ENCODE measurements at places on chromosomes 11 and 22.

DNA sequence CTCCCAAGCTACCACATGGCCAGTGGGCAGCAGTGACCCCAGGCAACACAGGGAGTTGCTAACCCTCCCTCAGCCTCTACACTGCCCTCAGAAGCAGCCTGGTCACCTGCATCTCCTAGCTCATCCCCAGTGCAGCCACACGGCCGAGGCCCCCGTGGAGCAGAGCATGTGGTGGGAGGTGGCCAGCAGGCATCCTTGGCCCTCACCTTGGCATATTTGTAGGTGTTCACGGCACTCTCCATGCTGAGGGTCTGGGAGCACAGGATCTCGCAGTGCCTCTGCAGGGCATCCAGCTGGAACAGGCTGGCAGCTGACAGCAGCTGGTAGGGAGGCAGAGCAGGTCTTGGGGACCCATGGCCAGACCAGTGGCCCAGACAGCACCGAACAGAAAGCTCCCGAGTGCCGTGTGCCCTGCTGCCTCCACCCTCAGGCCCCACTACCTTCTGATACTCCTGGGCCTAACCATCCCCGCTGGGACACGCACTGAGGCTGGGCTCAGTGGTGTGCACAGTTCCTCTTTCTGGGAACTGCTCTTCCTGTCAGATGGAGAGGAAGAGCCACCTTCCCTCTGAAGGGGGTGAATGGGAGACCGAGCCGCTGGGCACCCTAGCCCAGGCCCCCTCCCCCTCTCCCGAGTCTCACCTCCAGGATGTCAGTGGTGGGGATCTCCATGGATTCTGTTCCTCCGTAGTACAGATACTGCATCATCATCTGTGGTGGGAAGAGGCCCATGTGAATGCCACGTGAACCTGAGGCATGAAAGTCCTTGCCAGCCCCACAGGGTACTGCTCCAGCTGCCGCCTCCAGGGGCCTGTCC is 48.8 kb downstream of the NAT10 start:
- no peak for DNase-seq

- no peak for DNase-seq
Observed at GRCh38 chr11:115338476-115338875, 165.7 kb downstream of the CADM1 start.

GRCh38 chr11:3616721-3617460 is 24.9 kb downstream of the ART5 start:
- peak; percentile 37 for DNase-seq

GRCh38 chr11:3626250-3626960 is 15.4 kb downstream of the ART5 start:
- peak; percentile 78 for DNase-seq

DNA sequence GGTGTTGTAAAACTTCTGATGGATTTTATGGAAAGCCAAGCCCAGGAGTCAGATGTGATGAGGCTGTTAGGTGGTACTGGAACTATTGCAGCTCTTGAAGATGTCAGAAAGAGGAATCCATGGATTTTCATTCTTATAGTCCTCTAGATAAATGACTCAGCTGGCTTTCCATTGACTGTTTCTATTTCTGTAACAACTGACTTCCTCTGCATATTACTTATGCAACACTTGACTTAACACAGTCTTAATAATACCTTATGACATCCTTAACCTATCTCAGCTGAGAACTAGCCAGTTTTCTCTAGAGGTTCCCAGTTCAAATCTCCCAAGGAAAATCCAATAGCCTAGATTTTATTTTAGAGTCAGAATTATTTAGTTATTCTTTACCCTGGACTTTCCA is 263.8 kb downstream of the LUZP2 start:
- no peak for DNase-seq

DNA sequence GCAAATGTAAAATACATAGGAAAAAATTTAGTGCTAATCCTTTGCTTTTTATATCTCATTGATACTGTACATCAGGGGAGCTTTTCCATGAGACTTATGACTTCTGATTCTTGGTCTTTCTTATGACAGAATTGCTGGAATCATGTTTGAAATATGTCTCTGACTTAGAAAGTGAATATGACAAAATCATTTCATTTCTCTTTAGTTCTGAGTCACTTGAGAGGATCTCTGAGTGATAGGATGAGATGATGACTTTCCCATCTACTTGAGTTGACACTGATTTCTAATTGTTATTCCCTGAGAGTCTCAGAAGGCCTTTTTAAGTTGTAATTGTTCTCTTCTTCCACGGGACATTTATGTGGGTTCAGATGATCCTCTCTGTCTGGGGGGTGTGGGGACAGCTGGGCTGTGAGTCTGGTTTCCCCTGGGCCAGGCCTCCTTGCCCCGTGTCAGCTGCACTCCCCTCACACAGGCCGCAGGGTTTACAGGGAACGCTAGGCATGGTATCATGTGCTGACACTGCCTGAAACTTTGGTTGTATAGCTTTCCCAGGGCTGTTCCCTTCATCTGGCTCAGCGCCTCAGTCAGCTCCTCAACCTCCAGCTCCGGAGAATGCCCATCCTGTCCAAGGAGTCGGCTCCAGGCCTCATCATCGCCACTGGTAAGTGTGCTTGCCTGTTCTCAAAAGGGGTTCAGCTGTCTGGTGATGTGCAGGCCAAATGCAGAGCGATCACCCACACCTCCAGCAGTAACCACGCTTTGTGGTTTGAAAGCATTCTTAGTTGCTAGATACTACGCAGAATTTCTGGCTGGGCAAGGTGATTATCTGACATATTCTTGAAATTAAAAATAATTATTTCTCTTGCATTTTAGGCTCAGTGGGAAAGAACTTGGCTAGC is 69.5 kb upstream of the SORL1-AS1 start:
- no peak for DNase-seq

DNA sequence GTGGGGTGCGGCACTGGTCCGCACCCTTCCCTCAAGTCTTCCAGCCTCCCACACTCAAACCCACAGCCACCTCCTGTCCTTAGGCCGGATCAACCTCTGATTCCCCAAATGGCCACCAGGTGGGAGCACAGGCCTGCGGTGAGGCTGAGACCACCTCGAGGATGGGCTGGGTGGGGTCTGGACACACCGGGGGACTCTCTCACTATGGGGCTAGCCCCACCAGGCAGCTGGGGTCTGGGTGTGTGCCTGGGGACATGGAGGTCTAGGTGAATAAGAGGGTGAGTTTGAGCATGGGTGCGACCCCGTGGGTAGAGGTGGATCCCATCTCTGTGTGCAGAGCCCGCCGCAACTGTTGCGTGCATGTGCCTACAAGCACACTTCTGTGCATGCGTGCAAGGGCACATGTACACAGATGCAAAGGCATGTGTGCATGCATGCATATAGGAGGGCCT is 32.6 kb downstream of the MYO18B start:
- no peak for DNase-seq

- DNase-seq = no peak
Observed at GRCh38 chr11:6067502-6067901, 36.9 kb upstream of the OR56A1 start.

DNA sequence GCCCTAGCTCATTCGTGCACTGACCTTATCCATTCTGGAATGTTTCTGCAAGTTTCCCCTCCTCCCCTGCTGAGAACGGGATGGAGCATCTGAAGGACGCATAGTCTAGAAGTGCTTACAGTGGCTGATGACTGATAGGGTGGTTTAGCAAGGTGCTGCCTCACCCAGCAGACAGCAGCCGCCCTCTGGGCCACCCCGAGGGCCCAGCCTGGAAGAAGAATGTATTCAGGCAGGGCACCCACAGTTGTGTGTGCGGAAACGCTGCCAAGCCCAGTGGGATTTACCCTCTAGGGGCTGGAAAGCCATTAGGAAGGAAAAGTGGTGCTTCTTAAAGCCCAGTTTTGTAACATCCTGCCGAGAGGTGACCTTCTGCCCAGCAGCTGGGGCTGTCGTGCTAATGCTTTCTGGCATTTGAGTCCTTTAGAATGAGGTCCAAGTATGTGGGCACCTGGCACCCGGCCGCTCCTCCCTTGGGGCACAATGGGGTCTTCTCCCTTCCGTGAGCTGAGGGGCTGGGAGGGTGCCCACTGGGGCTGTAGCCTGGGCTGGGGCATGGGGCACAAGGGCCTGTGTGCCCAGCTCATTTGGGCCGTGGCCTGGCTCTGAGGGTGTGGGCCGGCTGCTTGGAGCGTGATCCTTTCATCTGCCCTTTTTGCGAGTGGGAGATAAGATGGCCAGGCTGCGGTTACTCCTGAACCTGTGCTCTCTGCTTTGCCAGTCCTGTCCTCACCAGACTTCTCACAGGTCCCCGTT is 14.4 kb downstream of the FBLN1 start:
- DNase-seq = no peak

DNA sequence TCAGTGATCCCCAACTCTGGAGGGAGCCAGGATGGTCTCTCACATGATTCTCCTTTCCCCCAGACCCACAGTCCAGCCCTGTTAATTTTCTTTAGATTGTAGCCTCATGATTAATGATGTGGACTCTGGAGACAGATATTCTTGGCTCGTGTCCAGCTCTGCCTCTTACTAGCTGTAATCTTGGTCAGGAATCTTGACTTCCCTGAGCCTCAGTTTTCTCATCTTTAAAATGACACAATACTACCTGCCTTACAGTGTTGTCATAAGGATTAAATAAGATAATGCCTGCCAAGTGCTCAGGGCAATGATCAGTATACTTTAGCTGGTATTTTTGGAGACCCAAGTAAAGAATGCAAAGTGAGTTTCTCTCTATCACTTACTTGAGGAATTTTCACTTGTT is 60.0 kb downstream of the SPECC1L start:
- DNase-seq = no peak

DNA sequence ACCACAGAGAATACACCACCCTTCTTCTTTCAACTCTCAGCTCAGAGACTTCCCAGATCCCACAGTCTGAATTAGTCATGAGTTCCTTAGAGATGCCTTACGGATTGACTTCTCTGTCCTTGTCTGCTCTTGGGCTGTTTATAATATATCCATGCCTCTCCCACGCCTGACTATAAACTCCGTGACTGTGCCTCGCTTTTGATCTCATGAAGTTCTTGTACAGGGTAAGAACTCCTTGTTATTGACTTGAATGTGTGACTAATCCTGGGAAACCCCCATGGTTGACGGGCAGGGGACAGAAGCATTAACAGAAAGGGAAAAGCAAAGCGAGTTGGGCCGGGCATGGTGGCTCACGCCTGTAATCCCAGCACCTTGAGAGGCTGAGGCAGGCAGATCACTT is 62.4 kb upstream of the POU2AF1 start:
- peak; percentile 78 for DNase-seq

DNA sequence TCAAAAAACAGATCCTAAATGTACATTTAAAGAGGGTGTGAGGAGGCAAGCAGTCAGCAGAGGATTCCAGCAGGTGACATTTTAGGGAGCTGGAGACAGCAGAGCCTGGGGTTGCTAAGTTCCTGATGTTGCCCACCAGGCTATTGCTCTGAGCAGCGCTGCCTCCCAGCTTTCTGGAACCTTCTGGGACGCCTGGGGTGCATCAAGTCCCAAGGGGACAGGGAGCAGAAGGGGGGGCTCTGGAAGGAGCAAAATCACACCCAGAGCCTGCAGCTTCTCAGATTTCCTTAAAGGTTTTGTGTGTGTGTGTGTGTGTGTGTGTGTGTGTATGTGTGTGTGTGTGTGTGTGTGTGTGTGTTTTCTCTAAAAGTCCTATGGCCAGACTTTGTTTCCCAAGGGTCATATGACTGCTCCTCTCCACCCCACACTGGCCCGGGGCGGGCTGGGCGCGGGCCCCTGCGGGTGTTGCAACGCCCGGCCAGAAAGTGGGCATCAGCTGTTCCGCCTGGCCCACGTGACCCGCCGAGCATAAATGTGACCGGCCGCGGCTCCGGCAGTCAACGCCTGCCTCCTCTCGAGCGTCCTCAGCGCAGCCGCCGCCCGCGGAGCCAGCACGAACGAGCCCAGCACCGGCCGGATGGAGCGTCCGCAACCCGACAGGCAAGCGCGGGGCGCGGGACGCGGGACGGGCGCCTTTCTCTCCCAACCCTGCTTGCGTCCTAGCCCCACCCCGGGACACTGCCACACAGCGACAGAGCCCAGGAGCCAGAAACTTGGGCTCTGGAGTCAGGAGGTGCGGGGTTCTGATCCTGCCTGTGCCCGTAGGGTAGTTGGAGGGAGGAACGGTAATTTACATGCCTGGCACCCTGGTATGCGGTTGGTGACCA is at the start of gene HMOX1:
Gene HMOX1, plus strand, starts transcription at position 560 of the 887 bp plus-strand sequence. Its CDS starts 78 bp downstream, at position 638.
- DNase-seq = peak; percentile 97

- no peak for DNase-seq
Observed at GRCh38 chr11:62567018-62567633, 6.6 kb downstream of the EEF1G start.

GRCh38 chr22:31567702-31568101 is 71.4 kb downstream of the SFI1 start:
- no peak for DNase-seq

GRCh38 chr11:13851691-13852090 is 110.8 kb upstream of the SPON1 start:
- DNase-seq = no peak

GRCh38 chr11:115939104-115939730 is 435.0 kb upstream of the CADM1 start:
- no peak for DNase-seq

- DNase-seq = peak; percentile 87
Observed at GRCh38 chr11:12813371-12814225, 139.4 kb downstream of the TEAD1 start.

- DNase-seq = no peak
Observed at GRCh38 chr11:75440960-75441803, 8.2 kb upstream of the KLHL35 start.

GRCh38 chr11:128618603-128619002 is 31.2 kb upstream of the ETS1 start:
- DNase-seq = no peak

- DNase-seq = no peak
Observed at GRCh38 chr11:96267496-96268032, 75.4 kb downstream of the MAML2 start.

- no peak for DNase-seq
Observed at GRCh38 chr11:60927600-60927999, 3.3 kb downstream of the TMEM132A start.
